ENCODE measurements at places on chromosomes 5 and 9.

- DNase-seq = no peak
These were observed 75.0 kb upstream of the NEK6 start for GRCh38 chr9:124182741-124183140.

- no peak for DNase-seq
These were observed 105.7 kb upstream of the HAND1 start for GRCh38 chr5:154583671-154584177.

DNA sequence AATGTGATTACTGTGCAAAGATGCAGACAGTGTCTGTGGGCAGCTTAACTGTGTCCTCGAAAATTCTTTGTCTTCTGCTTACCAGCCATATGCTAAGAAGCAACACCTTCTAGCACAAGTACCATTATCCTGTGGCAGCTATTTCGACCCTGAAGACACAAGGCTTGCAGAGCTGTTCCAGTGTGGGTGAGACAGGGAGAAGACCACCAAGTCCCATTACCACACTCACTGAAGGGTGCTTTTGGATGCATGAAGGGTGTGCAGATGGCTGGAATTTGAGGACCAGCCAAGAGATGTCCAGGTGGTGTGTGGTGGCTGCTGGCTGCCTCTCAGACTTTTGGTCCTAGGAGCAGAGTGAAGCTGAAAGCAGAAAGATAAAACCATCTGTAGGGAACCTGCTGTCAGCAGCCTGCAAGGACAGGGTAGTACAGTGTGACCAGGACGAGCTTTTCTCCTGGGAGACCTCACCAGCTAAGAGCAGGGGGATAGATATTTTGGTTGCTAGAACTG, 161.8 kb downstream of the ICE1 start:
- DNase-seq = no peak

GRCh38 chr9:20310024-20310423, 312.3 kb downstream of the MLLT3 start:
- DNase-seq = no peak

GRCh38 chr5:68424799-68425537, 209.4 kb downstream of the PIK3R1 start:
- DNase-seq = peak; percentile 73

- no peak for DNase-seq
These were observed 216.8 kb downstream of the TUSC1 start for GRCh38 chr9:25461416-25461815.

DNA sequence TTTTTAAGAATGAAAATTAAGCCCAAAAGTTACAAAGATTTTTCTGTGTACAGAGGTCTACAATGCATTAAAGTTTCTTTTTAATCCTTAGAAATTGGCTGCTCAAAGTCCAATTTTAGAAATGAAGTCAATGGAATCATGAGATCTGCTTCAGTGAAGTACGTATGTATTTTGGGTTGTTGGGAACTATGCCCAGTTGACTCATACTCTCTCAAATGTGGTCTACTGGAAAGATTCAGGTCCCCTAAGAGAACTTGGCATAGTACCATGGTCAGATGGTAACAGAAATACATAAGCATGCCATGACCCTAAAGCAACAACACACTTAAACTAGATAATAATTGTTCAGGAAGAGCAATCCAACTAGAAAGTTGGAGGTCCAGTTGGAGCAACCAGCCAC, 23.0 kb downstream of the FBLL1 start:
- DNase-seq = peak; percentile 85

DNA sequence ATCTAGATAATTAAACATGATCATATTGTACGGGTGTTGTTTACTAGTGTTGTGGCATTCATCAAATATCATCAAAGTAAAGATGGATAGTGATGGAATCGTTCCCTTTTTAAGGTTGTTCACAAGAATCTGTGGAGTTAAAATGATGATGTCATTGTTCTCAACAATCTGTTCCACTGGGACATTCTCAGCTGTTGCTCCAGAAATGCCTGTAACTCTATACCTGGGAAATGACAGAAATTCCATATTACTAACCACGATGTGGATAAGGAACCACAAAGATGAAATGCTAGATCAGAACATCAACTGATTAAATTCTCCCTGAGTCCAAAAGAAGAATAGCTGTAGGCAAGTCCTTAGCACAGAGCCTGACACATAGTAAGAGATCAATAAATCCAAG, 38.0 kb downstream of the RIGI start:
- peak; percentile 26 for DNase-seq

All from EH (cell line).